ENCODE measurements at places on chromosomes 16 and 17.

GRCh38 chr17:37490638-37491614 is 1.2 kb downstream of the DUSP14 start:
- DNase-seq, result peak; percentile 91

DNA sequence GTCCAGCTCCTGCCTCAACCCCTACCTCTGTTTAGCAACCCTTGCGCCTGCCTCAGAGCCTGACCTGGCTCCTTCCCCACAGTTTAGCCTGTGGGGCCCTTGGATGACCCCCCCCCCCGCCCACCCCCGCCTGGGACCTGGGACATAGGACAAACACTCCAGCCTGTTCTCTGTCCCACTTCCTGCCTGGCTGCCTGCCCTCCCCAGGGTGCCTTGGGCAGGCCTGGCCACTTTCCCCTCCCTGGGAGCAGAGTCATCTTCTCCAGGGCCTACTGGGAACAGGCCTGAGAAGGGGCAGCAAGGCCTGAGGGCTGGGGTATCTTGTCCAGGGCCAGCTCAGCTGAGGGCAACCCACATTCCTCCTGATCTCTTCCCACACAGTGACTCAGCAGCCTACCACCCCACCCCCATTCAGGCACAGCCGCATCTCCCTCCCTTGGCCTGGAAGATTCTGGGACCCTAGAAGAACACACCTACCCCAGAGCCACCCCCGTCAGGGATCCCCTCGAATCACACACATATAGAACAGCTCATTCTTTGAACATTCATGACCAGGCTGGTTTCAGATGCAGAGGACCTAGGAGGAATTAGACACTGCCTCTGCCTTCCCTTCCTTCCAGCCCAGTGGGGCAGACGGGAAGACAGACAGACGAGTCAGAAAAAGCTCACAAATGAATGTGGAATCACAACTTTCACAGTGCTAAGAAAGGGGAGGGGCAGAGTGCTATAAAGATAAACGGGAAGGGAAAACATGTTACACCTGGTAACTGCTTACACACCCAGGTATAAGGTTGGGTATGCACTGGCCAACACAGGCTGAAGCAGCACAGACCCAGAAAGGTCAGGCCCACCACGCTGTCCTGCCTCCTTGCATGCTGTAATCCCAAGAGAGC is 6.0 kb downstream of the FHOD1 start:
- DNase-seq, result peak; percentile 78

- no peak for DNase-seq
These were observed 81.2 kb downstream of the WNT3 start for GRCh38 chr17:46737326-46737725.

DNA sequence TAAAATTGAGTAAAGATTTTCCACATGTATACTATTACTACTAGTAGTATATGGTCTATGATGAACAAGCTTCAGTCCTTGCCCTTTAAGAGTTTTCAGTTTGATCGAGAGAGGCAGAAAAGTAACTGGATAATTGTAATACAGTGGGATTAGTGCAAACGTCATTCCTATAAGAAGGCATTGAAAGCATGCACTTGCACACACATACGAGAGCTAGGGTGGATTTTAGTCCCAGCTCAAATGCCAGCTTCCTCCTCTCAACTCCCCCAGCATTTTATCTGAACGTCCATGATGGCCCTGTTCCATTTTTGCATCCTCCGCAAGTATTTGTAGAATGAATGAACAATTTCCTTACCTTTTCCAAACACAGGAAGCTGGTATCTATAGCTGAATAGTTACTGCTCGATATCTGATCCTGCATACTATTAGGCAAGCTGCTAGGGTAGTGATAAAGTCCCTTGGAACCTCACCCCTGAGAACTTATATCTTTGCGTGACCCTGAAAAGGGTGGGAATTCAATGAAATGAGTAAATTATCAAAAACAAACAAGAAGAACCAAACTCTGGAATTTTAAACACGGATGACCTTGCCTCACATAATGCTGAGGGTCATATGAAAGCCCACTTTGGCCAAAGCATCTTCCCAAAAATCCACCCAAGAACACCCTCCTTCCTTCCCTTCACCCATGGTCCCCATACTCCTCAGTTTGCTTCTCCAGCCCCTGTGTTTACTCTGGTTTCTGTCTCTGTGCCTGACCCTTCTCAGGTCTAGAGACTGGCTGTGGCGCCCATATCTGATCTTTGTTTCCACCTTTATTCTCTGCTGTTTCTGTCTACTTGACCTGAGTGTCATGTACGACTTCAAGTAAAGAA is 60.5 kb downstream of the TMEM100 start:
- DNase-seq, result no peak

DNA sequence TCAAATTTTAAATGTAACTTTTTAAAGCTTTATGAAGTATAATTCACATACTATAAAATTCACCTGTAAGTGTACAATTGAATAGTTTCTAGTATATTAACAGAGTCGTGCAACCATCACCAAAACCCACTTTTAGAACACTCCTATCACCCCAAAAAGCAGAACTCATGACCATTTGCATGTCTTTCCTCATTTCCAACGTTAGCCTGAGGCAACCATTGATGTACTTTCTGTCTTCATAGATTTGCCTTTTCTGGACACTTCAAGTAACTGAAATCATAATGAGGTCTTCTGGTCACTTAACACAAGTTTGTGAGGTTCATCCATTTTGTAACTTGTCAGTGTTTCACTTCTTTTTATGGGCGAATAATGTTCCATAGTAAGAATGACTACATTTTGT is 33.2 kb downstream of the METTL16 start:
- DNase-seq, result no peak

DNA sequence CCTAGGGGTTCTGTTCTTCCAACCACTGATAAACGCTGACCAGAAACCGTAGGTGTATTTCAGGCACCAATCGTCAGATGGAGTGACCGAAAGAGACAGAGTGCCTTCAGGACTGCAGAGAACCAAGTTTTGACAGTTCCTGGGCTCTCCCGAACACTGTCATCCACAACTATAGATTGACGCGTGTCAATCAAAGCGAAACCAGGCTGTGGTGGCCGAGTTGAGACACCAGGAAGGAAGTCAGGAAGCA is 11.9 kb upstream of the AURKB start:
- no peak for DNase-seq

- no peak for DNase-seq
These were observed 17.8 kb downstream of the STX8 start for GRCh38 chr17:9557857-9558256.

GRCh38 chr16:66476328-66477027 is 49.4 kb downstream of the BEAN1 start:
- DNase-seq, result no peak

DNA sequence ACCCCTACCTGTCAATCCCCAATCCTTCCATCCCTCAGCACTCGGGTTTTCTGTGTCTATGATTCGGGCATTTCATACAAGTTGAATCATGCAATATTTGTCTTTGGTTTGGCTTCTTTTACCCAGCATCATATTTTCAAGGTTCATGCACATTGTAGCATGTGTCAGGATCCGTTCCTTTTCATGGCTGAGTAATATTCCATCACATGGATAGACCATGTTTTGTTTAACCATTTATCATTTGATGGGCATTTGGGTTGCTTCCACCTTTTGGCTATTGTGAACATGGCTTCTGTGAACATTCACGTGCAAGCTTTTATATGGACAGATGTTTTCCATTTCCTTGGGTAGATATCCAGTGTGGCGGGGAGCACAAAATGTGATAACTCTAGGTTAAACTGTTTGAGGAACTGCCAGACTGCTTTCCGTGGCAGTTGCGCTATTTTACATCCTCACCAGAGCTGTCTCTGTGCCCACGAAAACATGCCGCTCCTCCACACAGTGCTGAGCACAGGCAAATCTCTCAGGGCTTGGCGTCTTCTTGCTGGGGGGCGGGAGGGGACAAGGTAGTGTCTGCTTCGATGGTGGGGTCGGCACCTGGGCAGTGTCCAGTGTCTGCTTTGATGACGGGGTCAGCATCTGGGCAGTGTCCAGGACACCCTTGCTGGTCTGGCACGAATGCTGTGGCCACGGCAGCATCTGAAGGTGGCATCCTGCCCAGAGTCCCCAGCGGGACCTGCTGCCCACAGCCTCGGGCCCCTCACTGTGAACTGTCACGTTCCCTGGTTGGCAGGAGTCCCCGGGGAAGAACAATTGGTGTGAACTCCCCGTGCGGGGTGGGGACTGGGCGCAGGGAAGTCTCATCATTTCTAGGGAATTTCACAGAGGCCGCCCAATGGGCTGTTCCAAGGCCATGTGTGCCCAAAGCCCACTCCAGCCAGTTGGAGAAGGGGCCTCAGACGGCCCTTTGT is 32.4 kb upstream of the JPH3 start:
- no peak for DNase-seq

DNA sequence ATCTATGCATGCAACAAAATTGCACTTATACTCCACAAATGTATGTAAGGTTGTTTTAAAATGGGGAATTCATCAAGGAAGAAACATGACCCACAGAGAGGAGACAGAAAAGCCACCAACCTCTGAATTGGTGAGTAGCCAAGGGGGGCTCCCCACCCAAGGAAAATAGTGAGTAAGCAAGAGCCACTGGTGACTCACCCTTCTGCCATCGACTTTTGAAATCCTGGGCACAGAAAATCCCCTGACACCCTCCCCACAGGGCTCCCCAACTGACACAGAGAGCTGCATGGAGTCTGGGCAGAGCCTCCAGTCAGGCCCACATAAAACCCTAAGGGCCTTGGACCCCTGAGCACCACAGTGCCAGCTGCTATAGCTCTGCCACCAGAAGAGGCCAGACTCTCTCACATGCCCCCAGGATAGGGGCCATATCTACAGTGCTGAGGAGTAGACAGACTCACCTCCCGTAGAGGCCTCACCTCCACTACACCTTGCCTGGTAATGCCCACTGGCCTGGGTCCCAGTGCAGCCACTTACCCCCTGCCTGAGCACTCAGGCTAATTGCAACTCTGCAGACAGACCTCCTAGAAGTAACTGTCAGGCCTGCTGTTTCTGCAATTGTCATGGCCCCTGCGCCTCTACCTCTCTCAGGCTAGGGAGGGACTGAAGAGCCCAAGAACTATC is 244.7 kb upstream of the WSB1 start:
- DNase-seq, result peak; percentile 11

GRCh38 chr16:30746638-30747175 is 1.5 kb upstream of the PHKG2 start:
- DNase-seq, result no peak

DNA sequence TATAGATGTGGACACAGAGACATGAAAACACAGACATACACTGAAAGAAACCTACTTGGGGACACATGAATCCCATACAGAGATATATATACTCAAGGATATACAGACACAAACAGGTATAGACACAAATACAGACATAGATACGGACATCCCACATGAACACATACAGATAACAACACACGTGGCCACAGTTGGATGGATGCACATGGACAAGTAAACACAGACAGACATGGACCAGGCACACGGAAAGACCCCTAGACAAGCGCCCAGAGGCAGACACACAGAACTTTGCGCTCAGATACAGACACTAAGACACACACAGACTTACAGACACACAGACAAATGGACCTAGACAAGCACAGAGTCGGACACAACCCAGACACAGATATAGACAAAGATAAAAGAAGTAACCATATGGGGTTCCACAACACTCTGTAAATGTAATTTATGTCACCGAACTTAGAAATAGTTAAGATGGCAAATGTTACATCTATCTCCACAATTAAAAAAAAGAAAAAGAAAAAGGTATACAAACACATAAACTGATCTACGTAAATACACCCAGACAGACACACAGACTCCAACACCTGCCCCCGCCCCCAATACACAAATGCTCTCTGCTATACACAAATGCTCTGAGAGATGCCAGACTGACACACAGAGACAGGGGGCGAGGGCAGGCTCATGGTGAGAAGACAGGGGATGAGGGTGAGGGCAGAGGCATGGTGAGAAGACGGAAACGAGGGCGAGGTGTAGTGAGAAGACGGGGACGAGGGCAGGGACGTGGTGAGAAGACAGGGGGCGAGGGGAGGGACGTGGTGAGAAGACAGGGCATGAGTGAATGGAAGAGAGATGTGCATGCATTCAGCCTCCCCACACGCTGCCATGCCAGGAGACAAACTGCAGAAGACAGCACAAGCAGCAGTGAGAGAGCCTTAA is 118.3 kb downstream of the SMG6 start:
- DNase-seq, result no peak

DNA sequence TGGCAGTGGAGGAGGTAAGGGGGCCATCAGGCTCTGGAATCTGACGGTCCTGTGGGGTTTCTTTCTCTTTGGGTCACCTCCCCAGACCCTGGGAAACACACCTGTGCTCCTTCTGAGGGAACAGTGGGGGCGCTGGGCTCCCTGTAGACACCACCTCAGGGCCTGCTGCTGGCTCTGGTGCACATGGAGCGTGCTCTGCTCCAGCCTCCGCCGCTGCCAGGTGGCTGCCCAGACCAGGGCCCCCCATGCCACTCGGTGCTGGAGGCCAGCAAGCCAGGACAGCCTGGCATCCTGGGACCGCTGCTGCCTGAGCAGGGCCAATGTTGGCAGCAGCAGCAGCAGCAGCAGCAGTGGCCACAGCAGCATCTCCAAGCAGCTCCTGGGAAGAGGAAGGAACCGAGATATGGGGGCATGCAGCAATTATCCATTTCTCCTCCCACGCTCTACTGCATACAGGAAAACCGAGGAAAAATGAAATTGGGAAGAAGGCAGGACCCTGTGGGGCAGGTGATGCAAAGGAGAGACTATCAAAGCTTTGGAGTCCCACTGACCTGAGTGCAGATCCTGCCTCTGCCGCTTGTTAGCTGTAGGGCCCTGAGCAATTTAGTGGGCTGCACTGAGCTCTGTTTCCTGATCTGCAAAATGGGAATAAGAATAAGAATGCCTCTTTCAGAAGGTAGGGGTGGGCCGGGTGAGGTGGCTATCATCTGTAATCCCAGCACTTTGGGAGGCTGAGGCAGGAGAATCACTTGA is 902 bp downstream of the GHDC start:
- DNase-seq, result no peak

- DNase-seq, result no peak
These were observed 20.1 kb upstream of the ALKBH5 start for GRCh38 chr17:18163547-18163946.

DNA sequence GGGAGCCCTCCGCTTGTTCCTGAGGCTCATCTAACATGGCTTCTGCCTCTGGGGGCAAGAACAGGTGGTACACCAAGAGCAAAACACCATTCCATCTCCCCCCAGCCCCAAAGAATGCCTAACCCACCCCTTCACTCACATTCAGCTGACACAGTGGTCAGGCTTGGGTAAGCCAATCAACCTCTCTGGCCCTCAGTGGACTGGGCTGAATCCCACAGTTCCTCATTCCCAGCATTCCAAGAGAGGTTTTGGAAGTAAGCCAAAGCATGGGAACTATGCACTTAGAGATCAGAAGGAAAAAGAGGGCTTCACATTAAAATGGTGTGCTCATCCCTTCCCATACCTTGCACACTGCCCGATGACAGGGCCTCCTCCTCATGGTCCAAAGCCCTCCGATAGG is 7.8 kb downstream of the PIGS start:
- no peak for DNase-seq

GRCh38 chr17:62703261-62703775 is 75.8 kb downstream of the MRC2 start:
- peak; percentile 84 for DNase-seq

GRCh38 chr17:55120651-55121050 is 144.1 kb upstream of the HLF start:
- no peak for DNase-seq

- DNase-seq, result no peak
These were observed 315.8 kb downstream of the XYLT1 start for GRCh38 chr16:17154981-17155380.

GRCh38 chr17:17326275-17326875 is 23.2 kb downstream of the NT5M start:
- DNase-seq, result no peak

GRCh38 chr17:82645516-82645915 is 2.7 kb downstream of the WDR45B start:
- peak; percentile 40 for DNase-seq

- DNase-seq, result no peak
These were observed 218.7 kb downstream of the MRTFB start for GRCh38 chr16:14289692-14290340.

Data from mammary epithelial cell (primary cell).